ENCODE measurements at places on chromosomes 6 and 20. TPM values are rescaled to one million over a fixed set of nuclear protein-coding genes. Genes with fewer than 3 reads are reported as not detected.

The INSM1 gene
- 9.4 TPM for polyA plus RNA-seq

The COL9A1 gene
- 1.8 TPM for polyA plus RNA-seq

The SGK2 gene
- 0.81 TPM for polyA plus RNA-seq

The E2F3 gene
- 3.9 TPM for polyA plus RNA-seq

The MANEA gene
- polyA plus RNA-seq: 7.9 TPM

The BFSP1 gene
- polyA plus RNA-seq: 1.3 TPM

The GGT7 gene
- 45.4 TPM for polyA plus RNA-seq

The PLTP gene
- polyA plus RNA-seq: 7.0 TPM

The RIMS4 gene
- polyA plus RNA-seq: 40.6 TPM

The PAK5 gene
- polyA plus RNA-seq: 47.0 TPM

The TDRD6 gene
- 0.84 TPM for polyA plus RNA-seq

The OR2H2 gene
- not detected for polyA plus RNA-seq

The MLIP gene
- polyA plus RNA-seq: not detected

The FAM209B gene
- not detected for polyA plus RNA-seq

The LINC00237 gene
- not detected for polyA plus RNA-seq

The RUNX2 gene
- polyA plus RNA-seq: not detected

The REM1 gene
- polyA plus RNA-seq: not detected

The SAPCD1 gene
- polyA plus RNA-seq: 1.3 TPM

The GRM4 gene
- 3.7 TPM for polyA plus RNA-seq

The XKR7 gene
- polyA plus RNA-seq: 9.6 TPM

The HAO1 gene
- not detected for polyA plus RNA-seq

The WFDC5 gene
- not detected for polyA plus RNA-seq

The SLC26A8 gene
- not detected for polyA plus RNA-seq

The GJA10 gene
- not detected for polyA plus RNA-seq

The SLC22A3 gene
- polyA plus RNA-seq: not detected

The NOTCH4 gene
- polyA plus RNA-seq: 5.7 TPM

The SYNDIG1 gene
- 0.46 TPM for polyA plus RNA-seq

The COL9A3 gene
- 1.0 TPM for polyA plus RNA-seq

The SPACA1 gene
- polyA plus RNA-seq: not detected

The TBXT gene
- polyA plus RNA-seq: not detected

The ANKRD66 gene
- polyA plus RNA-seq: not detected

The OR2B6 gene
- polyA plus RNA-seq: not detected

The STMND1 gene
- polyA plus RNA-seq: 0.59 TPM
